ENCODE measurements at places on chromosomes 13 and 19. TPM values are rescaled to one million over a fixed set of nuclear protein-coding genes. Genes with fewer than 3 reads are reported as not detected.

EBI3 gene
- total RNA-seq: 0.39 TPM

GIPC3 gene
- 0.13 TPM for total RNA-seq

KLK12 gene
- not detected for total RNA-seq

PTGIR gene
- 14.0 TPM for total RNA-seq

CLEC4G gene
- not detected for total RNA-seq

ATP8B3 gene
- 0.52 TPM for total RNA-seq
